ENCODE measurements at places on chromosomes 7 and 10. TPM values are rescaled to one million over a fixed set of nuclear protein-coding genes. Genes with fewer than 3 reads are reported as not detected.

DNA sequence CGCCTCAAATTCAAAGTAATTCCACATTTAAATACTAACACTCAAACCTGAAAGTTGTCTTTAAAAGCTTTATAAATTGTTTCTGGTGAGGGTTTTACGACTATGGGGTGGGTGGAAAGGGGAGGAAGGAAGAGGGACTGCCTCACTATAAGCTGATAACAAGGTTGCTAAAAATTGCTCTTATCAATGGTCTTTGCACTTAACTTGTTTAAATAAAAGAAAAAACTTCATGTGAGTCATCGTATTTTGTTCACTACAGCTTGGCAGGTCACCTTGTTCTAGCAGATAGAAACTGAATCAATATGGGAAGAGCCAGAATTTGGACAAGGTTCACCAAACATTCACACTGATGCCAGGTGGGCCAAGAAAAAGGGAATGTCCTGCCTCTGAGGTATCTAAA is 129.2 kb downstream of the TES start:
- no peaks in the 10 kb centered on the region for H3K4me1 ChIP-seq
- peak overlapping the region; percentile 56 for H3K27ac ChIP-seq
- no peaks in the 10 kb centered on the region for H3K36me3 ChIP-seq
- H3K4me3 ChIP-seq: no peak overlapping the region

GRCh38 chr7:50614721-50615518 is 49.7 kb upstream of the DDC start:
- H3K4me3 ChIP-seq: no peak overlapping the region
- H3K4me1 ChIP-seq: no peaks in the 10 kb centered on the region
- DNase-seq: peak; percentile 13

DNA sequence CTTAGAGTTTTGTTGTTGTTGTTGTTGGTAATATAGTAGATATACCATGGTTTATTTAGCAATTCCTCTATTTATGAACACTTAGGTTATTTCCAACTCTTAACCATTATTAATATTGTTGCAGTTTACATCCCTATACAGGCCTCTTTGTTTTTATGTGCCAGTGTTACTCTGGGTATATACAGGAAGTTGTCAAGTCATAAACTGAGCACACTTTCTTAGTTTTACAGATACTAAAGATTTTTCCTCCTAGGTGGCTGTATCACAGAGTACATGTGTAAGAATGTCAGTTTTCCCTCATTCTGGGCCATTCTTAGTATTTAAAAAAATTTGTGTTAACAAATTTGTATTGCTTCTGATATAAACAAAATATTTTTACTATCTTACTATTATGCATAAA is 128.4 kb downstream of the ARL4A start:
- H3K36me3 ChIP-seq: no peaks in the 10 kb centered on the region
- H3K4me3 ChIP-seq: no peak overlapping the region
- H3K4me1 ChIP-seq: no peaks in the 10 kb centered on the region

DNA sequence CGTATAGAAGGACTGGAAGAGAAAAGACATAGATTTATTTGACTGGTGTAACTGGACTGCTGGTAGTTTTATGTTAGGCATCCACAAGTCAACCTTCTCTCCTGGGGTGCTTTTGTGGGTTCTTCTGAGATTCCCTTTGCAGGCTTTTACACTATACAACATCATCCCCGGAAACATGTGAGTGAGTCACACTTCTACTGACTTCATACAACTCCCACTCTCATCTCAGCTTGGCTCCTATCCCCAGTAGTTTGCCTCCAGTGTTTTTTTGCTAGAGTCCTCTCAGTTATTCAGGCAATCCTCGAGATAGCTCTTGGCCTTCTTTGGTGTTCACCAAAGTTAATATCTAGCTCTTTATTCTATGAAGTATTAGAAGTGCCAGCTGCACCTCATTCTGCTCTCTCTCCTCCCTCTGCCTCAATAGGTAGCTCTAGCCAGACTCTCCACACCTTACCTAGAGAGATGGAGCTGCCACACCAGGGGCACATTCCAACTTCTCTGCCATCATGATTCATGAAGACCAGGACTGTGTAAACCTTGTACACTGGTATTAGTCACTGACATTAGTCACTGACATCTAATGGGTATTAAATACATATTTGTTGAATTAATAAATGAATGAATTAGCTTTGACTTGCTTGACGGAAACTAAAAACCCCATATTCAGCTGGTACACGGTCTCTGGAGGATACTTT is 281.9 kb downstream of the PPP1R3A start:
- H3K27me3 ChIP-seq: no peaks in the 10 kb centered on the region
- DNase-seq: no peak
- no peaks in the 10 kb centered on the region for H3K36me3 ChIP-seq
- no peaks in the 10 kb centered on the region for H3K4me1 ChIP-seq
- H3K4me3 ChIP-seq: no peak overlapping the region

DNA sequence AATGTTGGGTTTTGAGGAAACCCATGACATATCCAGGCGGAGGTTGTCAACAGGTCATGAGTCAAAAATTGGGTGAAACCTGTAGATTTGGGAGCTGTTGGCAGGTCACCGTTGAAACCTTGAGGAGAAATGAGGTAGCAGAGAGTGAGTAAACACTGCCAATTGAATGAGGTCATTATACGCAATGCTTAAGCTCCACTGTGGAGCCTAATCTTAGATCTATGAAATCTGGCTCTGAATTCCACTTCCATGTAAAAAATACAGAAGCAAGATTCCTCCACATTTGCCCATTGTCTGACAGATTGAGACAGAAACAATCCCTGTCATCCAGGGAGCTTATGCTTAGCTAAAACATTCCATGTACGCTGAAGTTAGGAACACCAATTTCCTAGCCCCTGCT is 76.0 kb upstream of the IL6 start:
- H3K27me3 ChIP-seq: no peaks in the 10 kb centered on the region
- peak overlapping the region; percentile 4 for H3K27ac ChIP-seq
- H3K36me3 ChIP-seq: no peaks in the 10 kb centered on the region
- no peak overlapping the region for H3K4me3 ChIP-seq
- H3K4me1 ChIP-seq: no peaks in the 10 kb centered on the region
- DNase-seq: no peak

- no peak for DNase-seq
- H3K27ac ChIP-seq: no peak overlapping the region
- no peaks in the 10 kb centered on the region for H3K27me3 ChIP-seq
- H3K4me3 ChIP-seq: no peak overlapping the region
- H3K4me1 ChIP-seq: peaks cover 14% of the 10 kb centered on the region
Measured at GRCh38 chr10:103224133-103224532, 21.6 kb upstream of the RPEL1 start.

GRCh38 chr7:158529181-158530096 is 58.2 kb downstream of the PTPRN2 start:
- H3K4me1 ChIP-seq: no peaks in the 10 kb centered on the region
- DNase-seq: no peak
- H3K27ac ChIP-seq: no peak overlapping the region

GRCh38 chr10:59829024-59829423 is 75.8 kb upstream of the MRLN start:
- H3K27ac ChIP-seq: no peak overlapping the region
- H3K27me3 ChIP-seq: no peaks in the 10 kb centered on the region
- H3K36me3 ChIP-seq: peaks cover 15% of the 10 kb centered on the region
- no peak overlapping the region for H3K4me3 ChIP-seq
- H3K4me1 ChIP-seq: no peaks in the 10 kb centered on the region
- peak; percentile 34 for DNase-seq

DNA sequence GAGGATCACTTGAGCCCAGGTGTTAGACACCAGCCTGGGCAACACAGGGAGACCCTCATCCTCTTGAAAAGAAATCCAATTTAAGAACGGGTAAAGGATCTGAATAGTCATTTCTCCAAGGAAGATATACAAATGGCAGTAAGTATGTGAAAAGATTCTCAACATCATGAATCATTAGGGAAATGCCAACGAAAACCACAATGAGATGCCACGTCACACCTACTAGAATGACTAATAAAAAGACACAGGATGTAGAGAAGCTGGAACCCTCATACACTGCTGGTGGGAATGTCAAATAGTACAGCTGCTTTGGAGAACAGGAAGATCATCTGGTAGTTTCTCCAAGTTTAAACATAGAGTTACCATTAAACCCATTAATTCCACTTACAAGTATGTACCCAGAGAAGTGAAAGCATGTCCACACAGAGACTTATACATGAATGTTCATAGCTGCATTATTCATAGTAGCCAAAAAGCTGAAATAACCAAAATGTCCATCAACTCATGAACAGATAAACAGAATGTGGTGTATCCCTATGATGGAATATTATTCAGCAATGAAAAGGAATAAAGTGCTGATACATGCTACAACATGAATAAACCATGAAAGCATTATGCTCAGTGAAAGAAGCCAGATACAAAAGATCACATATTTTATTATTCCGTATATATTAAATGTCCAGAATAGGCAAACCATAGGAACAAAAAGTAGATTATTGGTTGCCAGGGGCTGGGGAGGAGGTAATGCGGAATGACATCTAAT is 13.1 kb upstream of the ZMIZ2 start:
- H3K27ac ChIP-seq: no peak overlapping the region
- no peak overlapping the region for H3K4me3 ChIP-seq
- no peaks in the 10 kb centered on the region for H3K36me3 ChIP-seq
- no peaks in the 10 kb centered on the region for H3K4me1 ChIP-seq
- H3K27me3 ChIP-seq: no peaks in the 10 kb centered on the region
- no peak for DNase-seq

GRCh38 chr10:59006511-59007306 is 169.7 kb upstream of the PHYHIPL start:
- no peak overlapping the region for H3K4me3 ChIP-seq
- H3K4me1 ChIP-seq: peaks cover 7% of the 10 kb centered on the region
- peak; percentile 92 for DNase-seq
- no peaks in the 10 kb centered on the region for H3K27me3 ChIP-seq

- H3K36me3 ChIP-seq: peaks cover 3% of the 10 kb centered on the region
- H3K27me3 ChIP-seq: no peaks in the 10 kb centered on the region
- H3K27ac ChIP-seq: no peak overlapping the region
- no peak overlapping the region for H3K4me3 ChIP-seq
Measured at GRCh38 chr7:2754086-2754485, 66.1 kb downstream of the AMZ1 start.

GRCh38 chr10:3220853-3221252 is 48.3 kb upstream of the PITRM1 start:
- no peaks in the 10 kb centered on the region for H3K27me3 ChIP-seq
- no peak overlapping the region for H3K4me3 ChIP-seq
- H3K27ac ChIP-seq: no peak overlapping the region
- no peaks in the 10 kb centered on the region for H3K36me3 ChIP-seq
- no peak for DNase-seq

DNA sequence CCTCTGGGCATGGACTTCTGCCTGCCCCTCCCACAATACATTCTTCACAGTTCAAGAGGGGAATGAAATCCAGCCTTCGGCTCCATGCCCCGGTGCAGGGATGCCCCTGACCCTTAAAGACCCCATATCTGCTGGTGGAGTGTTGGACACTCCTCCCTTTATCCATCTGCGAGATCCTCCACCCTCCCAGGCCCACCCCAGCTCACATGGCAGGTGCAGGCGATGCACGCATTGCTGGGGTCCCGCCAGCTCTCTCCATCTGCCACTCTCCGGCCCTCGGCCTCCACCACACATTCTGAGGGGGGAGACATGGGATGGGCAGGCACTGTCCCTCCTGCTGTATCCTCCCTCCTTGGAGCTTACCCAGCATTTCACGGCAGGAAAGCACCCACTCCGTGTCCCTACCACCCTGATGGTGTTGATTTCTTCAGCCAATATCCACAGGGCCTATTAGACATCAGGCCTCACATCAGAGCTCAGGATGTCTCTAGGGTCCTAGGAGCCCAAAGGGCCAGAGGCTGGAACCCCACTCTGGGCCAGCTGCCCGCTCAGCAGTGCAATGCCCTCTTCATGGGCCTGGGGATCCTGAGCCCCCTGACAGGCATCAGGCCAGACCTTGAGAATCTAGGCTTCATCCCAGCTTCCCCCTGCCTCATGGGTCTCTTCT is 18.3 kb downstream of the ATP6V1F start:
- H3K4me3 ChIP-seq: no peak overlapping the region
- no peak for DNase-seq
- H3K27me3 ChIP-seq: no peaks in the 10 kb centered on the region

DNA sequence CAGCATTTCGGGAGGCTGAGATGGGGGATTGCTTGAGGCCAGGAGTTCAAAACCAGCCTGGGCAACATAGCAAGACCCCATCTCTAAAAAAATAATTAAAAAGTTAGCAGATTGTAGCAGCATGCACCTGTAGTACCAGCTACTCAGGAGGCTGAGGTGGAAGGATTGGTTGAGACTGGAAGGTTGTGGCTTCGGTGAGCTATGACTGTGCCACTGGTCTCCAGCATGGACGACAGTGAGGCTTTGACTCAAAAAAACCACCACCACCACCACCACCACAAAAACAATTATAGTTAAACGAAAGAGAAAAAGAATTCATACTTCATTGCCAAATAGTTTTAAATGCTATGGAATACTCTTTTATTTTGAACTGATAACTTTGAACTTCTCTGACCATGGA is 63.4 kb downstream of the VTI1A start:
- H3K27me3 ChIP-seq: no peaks in the 10 kb centered on the region
- H3K4me3 ChIP-seq: no peak overlapping the region
- H3K36me3 ChIP-seq: no peaks in the 10 kb centered on the region
- no peaks in the 10 kb centered on the region for H3K4me1 ChIP-seq

- no peaks in the 10 kb centered on the region for H3K4me1 ChIP-seq
- no peaks in the 10 kb centered on the region for H3K36me3 ChIP-seq
- H3K4me3 ChIP-seq: no peak overlapping the region
- DNase-seq: no peak
Measured at GRCh38 chr10:52194191-52194590, 119.9 kb upstream of the DKK1 start.

DNA sequence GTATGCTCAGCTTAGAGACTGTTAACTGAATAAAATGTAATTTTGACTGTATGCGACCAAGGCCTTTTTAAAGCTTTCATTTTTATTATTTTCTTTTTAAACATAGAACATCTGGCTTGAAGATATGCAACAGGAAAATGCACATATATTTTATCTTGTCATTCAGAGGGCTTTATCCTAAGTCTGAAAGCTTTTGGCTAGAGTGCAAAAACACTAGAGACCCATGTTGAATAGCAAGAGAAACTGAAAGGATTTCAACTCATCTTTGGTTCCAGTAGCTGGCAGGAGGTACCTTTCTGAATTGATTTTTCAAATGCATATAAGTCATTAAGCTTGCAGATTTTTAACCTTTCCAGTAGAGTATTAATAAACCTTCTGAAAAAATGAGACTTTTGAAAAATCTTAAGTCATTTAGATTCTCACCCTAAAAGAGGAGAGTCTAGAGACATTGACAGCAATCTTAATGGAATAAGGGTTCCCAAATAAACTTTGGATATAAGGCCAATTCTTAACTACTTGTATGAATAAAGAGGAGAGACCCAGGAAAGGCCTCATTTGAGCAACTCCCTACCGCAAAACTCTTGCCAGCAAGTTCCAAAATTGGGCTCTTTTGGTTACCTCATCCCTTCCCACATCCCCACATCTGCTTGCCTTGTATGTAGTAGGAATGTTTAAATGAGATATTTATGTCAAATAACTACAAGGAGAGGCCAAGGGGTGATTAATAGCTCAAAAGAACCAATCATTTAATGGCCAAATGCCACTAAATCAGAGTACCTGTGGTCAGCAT is 454.4 kb downstream of the HTR7 start:
- H3K4me3 ChIP-seq: no peak overlapping the region
- no peaks in the 10 kb centered on the region for H3K27me3 ChIP-seq
- no peak overlapping the region for H3K27ac ChIP-seq
- H3K36me3 ChIP-seq: no peaks in the 10 kb centered on the region
- DNase-seq: peak; percentile 69

- peaks cover 14% of the 10 kb centered on the region for H3K36me3 ChIP-seq
- no peak overlapping the region for H3K27ac ChIP-seq
- peak; percentile 88 for DNase-seq
Measured at GRCh38 chr10:35635576-35635975, 6.5 kb downstream of the FZD8 start.

RPS24 gene
- 6,569 TPM for total RNA-seq

HOXA3 gene
- total RNA-seq: 4.7 TPM

SEMA3E gene
- 2.5 TPM for total RNA-seq

FGFBP3 gene
- total RNA-seq: 0.84 TPM

ZNF273 gene
- 5.4 TPM for total RNA-seq

NPY4R2 gene
- total RNA-seq: not detected

NODAL gene
- 0.04 TPM for total RNA-seq

ASB10 gene
- total RNA-seq: 3.1 TPM

STYXL1 gene
- total RNA-seq: 17.9 TPM

All from muscle of leg (tissue), 16 donors.